ENCODE measurements at places on chromosomes 1 and 21. TPM values are rescaled to one million over a fixed set of nuclear protein-coding genes. Genes with fewer than 3 reads are reported as not detected.

DCST1 gene
- not detected for total RNA-seq

HTR6 gene
- not detected for total RNA-seq

KCNA2 gene
- total RNA-seq: 1.5 TPM

PKP1 gene
- total RNA-seq: not detected

SPATA46 gene
- total RNA-seq: not detected
